ENCODE measurements at places on chromosomes 4 and X. TPM values are rescaled to one million over a fixed set of nuclear protein-coding genes. Genes with fewer than 3 reads are reported as not detected.

DNA sequence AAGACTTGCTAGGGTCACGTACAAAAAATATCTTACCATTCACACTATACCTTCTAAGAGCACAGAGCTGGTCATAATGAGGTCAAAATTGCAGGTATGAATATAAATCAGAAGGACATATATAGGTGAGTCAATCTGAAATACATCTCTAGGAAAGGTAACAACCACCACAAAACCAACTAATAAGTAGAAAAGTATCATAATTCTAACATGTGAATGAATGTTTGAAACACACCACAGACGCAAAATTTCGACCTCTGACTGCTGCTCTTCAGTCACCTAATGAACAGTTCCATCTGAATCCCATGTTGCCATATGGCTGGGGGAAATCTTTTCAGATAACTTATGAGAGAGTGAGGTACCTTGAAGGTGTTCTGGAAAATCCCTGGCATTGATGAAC, 22.1 kb downstream of the STAP1 start:
- DNase-seq, result no peak
- H3K4me3 ChIP-seq, result no peak overlapping the region
- no peaks in the 10 kb centered on the region for H3K4me1 ChIP-seq
- H3K27me3 ChIP-seq, result no peaks in the 10 kb centered on the region
- H3K27ac ChIP-seq, result no peak overlapping the region

GRCh38 chrX:1903236-1903935, 288.5 kb downstream of the ASMT start:
- no peak for DNase-seq
- no peak overlapping the region for H3K4me3 ChIP-seq
- H3K27me3 ChIP-seq, result no peaks in the 10 kb centered on the region
- H3K4me1 ChIP-seq, result no peaks in the 10 kb centered on the region

RASSF6 gene
- 18.2 TPM for polyA plus RNA-seq

F11 gene
- 19.5 TPM for polyA plus RNA-seq

SLC10A6 gene
- not detected for polyA plus RNA-seq
